Jurkat, Clone E6-1 (cell line): ENCODE measurements at places on chromosomes 5 and 9.

DNA sequence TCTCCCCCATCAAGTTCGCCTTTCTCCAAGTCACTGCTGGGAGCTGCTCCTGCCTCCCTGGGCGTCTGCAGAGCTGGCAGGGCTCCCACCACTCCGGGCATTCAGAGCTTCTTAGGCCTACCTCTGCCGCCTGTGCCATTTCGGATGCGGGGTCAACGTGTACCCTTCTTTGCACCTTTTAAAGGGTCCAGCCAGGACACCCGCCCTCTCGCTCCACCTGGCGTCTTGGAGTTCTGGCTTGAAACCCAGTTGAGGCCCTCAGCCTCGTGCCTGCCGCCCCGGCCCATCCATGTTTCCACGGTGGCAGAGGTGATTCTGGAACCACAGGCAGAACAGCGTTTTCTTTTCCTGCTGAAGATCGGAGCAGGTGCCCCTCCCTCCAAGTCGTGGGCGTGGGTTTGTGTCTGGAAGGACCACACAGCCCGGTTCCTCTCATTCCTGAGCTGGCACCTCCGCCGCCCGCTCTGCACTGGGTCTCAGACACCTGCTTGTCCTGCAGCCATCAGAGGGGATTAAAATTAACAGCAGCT, 32.9 kb downstream of the NDUFS6 start:
- no peak for DNase-seq

- no peak for DNase-seq
These were observed 3.6 kb downstream of the HMGCS1 start for GRCh38 chr5:43309637-43310036.

DNA sequence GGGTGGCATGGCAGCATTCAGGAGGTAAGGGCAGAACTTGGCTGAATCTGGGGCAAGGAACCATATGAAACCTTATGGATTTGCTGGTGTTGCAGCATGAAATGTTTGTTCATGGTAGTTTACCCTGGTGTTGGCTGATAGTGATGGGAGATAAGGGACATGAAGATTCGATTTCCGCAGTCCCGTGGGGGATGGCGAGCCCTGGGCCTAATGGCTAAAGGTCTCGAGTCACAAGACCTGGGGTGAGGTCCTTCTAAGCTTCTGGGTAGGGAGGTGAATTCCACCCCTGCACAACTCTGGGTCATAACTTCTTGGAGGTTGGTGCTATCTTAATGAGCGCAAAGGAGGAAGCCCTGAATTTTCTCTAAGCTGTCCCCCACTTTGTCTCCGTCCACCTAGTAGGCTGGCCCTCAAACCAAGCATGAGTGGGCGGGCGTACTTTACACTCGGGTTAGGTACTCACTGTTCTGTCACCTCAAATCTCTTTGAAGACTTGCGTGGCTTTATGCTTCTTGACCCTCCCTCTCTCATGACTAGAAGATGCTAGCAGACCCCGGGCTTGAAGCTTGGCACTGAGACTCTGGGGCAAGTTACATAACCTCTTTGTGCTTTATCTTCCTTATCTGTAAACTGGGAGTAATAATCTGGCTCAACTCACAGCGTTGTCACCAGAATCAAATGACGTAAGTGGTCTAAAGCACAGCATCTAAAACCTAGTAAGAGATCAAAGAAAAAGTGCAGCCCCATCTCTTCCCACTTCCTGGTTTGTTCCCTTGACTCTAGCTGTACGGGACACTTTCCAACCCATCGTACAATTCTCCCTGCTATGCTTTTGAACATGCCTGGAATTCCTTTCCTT, 72.5 kb downstream of the BASP1 start:
- DNase-seq, result no peak

- DNase-seq, result no peak
These were observed 114.6 kb upstream of the FTMT start for GRCh38 chr5:121737120-121737519.

GRCh38 chr9:88259001-88259400, 120.7 kb upstream of the SPATA31C2 start:
- DNase-seq, result no peak

DNA sequence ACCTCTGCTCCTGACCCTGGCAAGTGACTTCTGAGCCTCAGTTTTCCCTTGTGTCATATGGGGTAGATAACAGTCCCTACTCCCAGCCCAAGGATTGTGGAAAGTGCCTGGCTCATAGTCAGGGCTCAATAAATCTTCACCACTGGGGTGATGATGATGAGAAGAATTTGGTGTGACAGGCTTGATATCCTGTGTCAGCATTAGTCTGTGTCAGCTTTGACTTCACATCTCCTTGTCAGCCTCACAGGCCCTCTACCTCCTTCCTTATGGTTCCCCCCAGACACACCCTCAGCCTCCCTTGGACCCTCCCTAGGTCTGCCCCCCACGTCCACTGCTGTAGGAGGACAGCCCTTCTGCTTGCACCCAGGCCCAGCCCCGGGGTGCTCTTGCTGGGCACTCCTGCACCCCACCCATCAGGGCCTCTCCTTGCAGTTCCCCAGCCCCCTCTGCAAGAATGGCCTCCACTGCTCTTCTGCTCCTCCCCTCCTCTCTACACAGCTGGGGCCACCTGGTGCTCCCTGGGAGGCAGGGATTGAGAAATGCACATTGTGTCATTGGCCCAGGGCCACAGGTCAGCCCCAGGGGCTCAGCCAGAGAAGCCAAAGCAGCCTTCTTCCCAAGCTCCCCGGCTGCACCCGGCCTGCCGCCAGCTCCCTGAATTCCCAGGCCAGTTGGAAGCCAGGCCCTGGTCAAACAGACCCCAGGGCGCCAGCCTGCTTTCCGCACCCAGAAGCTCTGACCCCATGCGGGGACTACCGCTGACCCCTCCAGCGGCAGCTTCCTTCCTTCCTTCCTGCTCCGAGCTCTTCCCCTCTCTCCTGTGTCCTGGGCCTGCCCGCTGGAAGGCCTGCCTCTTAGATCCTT, 7.7 kb downstream of the FGFR4 start:
- no peak for DNase-seq

DNA sequence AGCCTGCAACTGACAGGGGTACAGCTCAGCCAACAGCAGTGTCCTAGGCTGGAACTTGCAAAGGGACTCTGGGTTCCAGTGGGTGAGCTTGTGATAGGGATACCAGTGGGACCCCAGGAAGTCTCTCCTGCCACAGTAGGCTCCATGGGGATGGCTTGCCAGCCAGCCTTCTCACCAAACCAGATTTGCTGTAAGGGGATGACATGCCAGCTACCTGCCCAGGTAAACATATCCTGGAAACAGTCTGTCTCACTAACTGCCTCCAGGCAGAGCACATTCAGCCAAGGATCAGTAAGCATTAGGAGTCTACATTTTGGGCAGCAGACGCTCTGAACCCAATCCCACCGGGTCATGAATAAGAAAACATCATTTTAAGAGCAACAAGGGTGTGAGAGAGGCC, 49.9 kb downstream of the SIL1 start:
- DNase-seq, result no peak

DNA sequence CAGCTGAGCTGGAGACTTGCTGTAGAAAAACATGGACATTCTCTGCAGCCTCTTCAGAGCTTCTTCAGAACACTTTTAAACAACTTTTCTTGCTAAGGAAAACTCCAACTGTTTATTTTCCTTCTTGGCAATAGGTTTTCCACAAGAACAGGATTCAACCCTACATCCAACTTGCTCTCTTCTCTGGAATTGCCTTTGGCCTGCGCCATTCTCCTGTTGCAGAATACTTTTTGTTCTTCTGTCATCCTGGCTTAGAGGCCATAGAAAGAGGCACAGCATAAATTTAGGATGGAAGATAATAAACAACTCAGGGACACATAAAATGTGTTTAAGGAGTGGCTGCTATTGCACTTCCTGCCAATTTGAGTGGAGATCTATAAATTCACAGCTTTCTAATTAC, 54.7 kb upstream of the ICE1 start:
- no peak for DNase-seq
